ENCODE measurements at places on chromosomes 2 and 18.

DNA sequence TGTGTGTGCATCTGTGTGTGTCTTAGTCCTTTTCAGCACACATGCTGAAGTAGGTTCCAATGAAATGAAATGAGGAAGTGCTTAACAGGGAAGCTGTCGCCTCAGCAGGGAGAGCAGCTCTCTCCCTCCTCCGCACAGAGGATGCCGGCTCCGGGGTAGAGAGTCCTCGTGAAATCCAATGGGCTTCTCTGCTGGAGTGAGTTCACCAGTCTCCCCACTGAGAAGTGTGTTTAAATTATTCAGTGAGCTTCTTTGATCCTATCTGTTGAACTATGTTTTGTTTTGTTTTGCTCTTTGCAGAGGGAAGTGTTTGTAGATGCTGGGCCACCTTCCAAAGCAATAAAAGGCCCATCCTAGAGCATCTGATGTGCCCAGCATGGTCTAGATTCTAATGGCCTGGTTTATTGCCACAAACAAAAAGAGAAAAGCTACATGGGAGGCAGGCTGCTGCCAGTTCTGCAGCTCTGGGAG lies 6.7 kb downstream of the PPP1R7 start:
- DNase-seq, result no peak

GRCh38 chr18:50061876-50062517 lies 132.9 kb downstream of the MYO5B start:
- DNase-seq, result no peak

- DNase-seq, result no peak
These were observed 14.2 kb upstream of the WIPF1 start for GRCh38 chr2:174611854-174612253.

- DNase-seq, result no peak
These were observed 52.8 kb downstream of the SLC35F5 start for GRCh38 chr2:113703386-113704299.

DNA sequence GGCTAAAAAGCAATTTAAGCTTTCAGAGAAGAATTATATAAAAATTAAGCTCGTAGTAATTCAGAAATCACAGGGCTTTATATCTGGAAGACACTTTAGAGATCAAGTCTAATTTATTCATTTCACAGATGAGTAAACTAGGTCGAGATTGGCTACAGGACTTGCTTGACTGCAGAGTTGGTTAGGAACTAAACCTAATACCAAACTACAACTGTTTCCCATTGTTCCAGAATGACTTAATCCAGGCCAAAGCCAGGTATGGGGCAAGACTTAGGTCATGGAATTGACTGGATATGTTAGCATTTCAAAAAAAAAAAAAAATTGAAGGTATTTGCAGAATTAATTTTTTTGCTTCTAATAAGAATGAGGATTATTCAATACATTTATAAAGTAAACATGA lies 146.1 kb downstream of the RIT2 start:
- DNase-seq, result no peak

DNA sequence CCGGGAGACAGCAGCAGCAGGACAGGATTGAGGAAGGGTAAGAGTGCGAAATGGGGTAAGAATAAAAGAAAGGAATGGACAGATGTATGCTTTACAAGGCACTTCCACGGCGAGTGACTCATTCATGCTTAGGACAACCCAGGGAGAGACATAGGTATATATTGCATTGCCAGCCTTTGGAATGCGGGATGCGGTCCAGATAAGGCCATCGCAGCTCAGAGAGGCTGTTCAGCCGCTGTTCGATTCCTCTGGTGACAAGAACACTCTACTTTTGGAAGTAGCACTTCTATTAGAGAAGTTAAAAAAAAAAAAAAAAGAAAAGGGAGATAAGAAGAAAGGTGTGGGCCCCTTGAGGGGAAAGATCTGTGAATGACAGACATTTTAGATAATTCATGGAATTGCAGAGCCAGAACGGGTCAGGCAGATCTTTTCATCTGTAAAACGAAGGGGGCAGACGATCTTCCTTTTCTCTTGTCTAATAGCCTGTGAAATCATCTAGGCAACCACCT lies 819 bp upstream of the NCOA1 start:
- DNase-seq, result no peak

DNA sequence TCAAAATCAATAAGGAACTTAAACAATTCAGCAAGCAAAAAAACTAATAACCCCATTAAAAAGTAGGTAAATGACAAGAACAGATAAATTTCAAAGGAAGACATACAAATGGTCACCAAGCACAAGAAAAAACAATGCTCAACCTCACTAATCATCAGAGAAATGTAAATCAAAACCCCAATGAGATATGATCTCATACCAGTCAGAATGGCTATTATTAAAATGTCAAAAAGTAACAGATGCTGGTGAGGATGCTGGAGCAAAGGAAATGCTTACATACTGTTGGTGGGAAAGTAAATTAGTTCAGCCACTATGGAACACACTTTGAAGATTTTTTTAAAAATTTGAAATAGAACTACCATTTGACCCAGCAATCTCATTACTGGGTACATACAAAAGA lies 538.0 kb downstream of the TMX3 start:
- DNase-seq, result no peak

GRCh38 chr2:100141906-100142305 lies 484 bp downstream of the AFF3 start:
- DNase-seq, result no peak

- no peak for DNase-seq
These were observed 32.1 kb downstream of the HK2 start for GRCh38 chr2:74865770-74866674.

GRCh38 chr2:31945572-31945935 lies 65.3 kb downstream of the MEMO1 start:
- no peak for DNase-seq

DNA sequence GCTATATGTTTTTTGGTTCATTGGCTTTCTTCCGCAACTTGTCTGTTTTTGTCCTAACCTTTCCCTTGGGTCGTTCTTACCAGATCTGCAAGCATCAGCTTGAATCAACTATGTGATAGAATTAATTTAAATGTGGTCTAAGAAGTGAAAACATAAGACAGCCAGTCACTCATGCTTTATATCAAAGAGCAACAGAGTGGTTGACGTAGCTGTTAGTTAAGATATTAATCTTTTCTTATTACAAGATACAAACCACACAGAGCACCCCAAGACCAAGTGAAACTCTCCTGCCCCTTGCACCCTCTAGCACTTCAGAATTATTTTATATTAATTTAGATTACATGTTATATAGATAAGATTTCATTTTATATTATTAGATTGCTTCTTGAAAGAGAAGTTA lies 15.2 kb downstream of the IL18RAP start:
- DNase-seq, result no peak

GRCh38 chr2:946073-946948 lies 4.3 kb upstream of the SNTG2 start:
- no peak for DNase-seq

- DNase-seq, result no peak
These were observed 259.1 kb downstream of the LTBP1 start for GRCh38 chr2:33205693-33206434.

DNA sequence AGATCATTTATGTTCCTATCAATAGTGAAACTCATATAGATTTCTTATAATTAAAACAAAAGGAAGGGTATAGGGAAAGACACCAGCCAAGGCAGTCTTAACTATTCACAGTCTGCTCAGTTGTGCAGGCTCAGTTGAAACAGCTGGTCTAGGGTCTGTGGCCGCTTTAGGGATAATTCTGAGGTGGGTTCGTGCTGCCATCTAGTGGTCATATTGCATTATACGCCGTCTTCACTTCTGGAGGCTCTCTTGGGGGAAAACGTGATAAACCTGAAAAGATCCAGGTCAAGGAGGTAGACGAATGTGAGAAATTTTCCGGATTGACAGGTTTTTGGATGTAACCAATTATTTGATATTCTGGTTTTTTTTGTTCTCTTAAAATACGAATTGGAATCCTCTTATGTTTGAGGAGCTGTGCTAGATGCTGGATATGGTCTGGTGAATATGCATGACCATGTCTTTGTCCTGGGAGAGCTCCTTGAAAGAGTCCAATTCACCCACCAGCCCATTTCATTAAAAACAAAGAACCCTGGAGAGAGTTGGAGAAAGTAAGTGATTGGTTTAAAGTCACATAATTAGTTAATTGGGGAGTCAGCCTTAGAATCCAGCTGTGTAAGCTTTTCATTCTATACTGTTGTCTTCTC lies 492.4 kb downstream of the PLCL1 start:
- peak; percentile 5 for DNase-seq

DNA sequence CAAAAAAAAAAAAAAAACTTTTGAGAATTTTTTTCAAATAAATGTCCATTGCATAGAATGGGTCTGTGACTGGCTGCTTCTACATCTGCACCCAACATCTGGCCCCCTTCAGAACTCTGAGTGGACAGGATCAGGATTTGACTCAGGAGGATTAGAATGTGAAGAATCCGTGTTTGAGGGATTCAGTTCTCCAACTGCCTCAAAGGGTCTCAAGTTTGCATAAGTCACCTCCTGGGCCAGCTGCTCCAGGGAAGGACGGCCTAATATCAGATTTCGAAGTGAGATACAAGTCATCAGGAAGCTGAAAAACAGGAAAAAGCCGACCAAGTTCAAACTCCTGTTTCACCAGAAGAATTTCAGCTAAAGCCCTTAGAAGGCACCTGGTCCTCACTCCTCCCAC lies 10.9 kb downstream of the MAT2A start:
- no peak for DNase-seq

Data from T-helper 22 cell (primary cell).